ENCODE measurements at places on chromosomes 1 and 21.

- DNase-seq, result no peak
Observed at GRCh38 chr1:14561014-14561693, 37.3 kb upstream of the KAZN start.

GRCh38 chr1:180235077-180235501, 5.0 kb downstream of the LHX4 start:
- DNase-seq, result no peak

GRCh38 chr1:97680894-97681293, 239.9 kb downstream of the DPYD start:
- DNase-seq, result no peak

DNA sequence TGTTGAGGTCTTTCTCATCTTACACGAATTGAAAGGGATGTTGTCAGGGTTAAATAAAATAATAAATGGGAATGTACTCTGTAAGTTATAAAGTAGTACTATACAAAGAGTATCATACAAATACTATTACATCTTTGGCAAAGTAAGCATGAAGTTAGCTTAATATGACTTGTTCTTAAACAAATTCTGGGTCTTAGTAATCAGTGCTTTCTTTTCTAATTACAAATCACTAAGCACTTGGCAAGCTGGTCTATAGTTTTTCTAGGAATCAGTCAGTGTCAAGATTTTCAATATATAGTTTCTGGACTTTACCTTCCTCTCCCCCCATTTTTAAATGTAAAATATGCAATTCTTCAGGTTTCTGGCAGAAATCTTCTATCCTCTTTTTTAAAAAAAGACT, 6.9 kb downstream of the LYST start:
- DNase-seq, result no peak

DNA sequence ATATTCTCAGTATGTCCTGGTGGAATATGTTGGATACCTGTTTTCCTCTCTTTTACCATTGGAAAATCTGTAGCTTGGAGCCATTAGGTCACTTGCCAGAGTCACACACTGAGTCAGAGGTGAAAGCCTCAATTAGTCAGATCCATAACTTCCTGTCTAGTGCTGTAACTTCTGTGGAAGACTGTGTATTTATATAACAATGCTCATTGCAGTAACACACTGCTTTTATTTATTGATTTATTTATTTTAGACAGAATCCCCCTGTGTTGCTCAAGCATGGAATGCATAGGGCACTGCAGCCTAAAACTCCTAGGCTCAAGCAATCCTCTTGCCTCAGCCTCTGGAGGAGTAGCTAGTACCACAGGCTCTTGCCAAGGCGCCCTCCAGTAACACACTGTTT, 1.3 kb upstream of the DOCK7 start:
- peak; percentile 35 for DNase-seq

- no peak for DNase-seq
Observed at GRCh38 chr21:28592205-28592865, 400.3 kb downstream of the LTN1 start.

- DNase-seq, result no peak
Observed at GRCh38 chr1:98949166-98949565, 55.5 kb downstream of the PLPPR5 start.

DNA sequence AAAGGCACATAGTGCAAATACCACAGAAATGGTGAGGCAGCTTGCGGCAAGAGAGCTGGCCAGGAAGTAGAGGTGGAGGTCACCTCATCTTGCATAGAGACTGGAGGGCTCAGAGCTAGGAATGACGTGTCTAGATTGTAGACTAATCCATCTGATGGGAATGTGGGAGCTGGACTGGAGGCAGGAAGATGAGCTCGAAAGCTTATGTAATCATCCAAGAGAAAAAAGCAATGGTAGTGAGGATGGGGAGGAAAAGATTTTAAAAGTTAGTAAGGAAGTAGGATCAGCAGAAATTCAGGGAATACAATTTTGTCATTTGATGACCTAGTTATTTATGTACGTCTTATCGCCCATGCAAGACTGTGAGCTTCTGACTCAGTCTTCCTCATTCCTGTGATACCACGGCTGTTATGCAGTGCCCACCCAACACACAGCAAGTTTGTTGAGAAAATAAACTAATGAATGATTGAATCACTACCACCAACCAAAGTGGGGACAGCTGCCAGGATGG, 123.9 kb downstream of the RRAGC start:
- DNase-seq, result no peak

DNA sequence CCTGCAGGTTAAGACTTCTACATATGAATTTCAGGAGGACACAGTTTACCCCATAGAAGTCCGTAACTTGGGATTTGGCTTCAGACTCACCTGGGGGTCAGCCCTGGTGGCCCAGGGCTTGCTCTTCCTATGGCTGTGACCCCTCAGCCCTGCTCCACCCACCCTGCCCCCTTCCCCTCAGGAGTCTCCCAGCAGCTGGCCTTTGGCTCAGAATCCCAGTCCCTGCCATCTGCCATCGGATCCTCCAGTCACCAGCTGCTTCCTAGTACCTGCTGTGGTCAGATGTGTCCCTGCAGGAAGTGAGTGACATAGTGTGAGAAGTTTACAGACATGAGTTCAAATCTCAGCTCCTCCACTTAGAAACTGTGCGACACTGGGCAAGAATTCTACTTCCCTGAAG, 332.6 kb downstream of the NPHP4 start:
- DNase-seq, result no peak

DNA sequence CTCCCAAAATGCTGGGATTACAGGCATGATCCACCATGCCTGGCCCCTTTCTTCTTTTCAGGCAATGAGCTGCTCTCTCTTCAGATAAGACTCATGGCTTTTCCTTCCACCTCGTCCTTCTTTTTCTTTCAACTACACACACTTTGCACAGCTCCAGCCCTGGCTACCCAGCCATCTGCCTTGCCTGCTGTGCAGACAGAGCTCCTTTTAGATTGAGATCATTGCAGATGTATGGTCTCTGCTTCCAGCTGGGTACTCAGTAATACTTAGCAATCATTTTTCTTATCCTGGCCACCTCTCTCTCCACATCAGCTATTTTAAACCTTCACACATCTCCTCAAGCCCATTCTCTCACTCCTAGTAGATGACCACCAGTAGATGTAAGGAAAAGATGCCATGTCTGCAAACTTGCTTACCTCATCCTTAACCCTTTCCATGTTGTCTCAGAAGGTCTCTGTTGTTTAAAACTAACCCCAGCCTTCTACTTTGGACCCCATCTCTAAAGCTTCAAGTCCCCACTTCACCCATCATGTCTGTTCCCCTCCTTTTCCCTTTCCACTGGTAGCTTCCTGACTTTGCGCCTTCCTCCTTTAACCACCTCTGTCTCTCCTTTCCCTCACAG, 7.3 kb downstream of the RAB4A start:
- DNase-seq, result no peak

DNA sequence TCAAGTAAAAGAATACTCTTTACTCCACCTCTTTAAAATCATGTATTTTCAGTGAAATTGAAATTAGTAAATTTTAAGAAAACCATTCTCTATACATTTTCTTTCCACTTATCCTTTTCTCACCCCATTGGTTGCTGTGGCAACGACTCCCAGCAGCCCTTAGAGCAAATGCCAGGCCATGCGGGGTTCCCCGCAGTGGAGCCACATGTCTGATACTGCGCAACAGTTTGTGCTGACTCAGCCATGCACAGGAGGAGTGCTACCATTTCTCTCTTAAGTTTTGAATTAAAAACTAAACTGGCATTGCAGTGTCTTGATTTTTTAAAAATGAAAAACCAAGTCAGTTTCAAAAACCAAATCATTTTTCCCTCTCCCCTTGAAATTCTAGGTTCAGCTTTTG, 214.1 kb upstream of the L1TD1 start:
- DNase-seq, result no peak

- DNase-seq, result no peak
Observed at GRCh38 chr21:37855647-37856625, 60.3 kb downstream of the KCNJ6 start.

DNA sequence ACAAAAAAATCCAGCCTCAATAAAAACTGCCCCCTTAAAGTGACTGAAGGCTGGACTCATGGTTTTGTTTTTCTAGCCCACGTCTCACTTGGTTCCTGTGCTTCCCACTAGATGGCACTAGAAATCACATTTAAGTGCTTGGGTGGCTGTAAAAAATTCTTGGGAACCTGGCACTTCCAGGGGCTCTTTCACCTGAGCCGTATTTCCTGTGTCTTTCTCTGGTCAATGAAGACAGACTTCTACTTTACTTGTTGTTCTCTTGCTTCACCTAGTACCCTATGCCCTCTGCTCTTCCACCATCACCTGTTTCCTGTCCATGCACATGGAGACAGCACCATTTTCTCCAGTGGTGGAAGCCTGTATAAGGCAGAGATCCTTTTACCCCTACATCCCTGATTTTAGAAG, 20.0 kb downstream of the METTL13 start:
- DNase-seq, result no peak

DNA sequence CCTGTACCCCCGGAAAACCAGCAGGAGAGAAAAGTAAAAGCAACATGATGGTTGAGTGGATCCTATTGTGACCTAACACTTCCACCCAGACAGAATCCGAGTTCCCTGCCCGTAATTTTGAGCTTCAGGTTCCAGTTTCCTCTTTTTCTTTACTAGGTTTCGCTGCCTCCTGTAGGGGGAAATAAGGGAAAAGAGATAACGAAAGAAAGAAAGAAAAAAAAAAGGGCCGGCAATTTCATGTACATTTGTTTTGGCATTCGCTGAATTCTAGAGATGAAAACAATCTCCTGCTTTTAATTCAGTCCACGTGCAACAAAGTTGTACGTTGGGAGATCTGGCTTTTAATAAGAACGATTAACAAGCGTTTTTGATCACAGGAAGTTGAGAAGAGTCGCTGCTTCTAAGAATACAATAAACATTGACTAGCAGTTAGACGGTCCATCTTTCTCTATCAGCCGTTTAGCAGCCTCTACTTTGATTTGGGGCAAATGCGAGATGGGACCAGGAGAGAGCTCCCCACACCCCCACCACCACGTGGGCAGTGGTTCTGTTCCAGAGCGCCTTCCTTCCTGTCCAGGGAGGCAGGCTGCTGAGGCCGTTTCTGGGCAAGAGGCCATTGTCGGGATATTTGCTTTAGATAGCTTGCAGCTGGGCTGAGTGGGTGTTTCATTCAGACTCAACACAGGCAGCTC, 155.9 kb upstream of the RUNX1 start:
- no peak for DNase-seq

DNA sequence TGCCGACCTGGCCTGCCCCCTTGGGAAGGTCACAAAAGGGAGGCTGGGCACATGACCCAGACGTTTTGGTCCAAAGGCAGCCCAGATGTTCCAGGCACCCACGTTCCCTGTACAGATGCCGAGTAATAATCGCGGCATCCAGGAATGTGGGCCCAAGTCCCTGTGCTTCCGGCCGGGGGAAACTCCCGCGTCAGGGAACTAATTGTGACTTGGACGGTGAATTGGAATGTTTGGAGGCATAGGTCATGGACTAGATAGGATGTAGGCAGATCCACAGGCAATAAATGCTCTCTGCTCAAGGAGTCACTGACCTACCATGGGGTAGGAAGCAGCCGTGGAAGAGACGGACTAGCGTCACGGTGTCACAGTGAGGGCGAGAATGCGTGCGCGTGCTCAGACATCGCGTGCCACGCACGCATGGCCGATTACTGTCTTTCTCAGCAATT, 178.4 kb downstream of the DUSP10 start:
- DNase-seq, result no peak

DNA sequence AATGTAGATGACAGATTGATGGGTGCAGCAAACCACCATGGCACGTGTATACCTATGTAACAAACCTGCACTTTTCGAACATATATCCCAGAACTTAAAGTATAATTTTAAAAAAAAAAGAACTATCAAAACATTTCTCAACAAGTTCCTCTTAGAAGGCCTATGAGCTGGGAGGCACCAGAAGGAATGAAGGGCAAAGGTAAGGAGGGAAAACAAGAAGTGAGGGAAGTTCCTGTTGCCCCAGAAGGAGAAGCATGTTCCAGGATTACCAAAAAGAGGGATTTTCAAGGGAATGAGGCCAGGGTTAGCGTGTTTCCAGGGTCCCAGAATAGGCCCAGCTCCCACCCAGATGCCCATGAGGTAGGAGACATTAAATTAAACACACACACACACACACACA, 361.0 kb downstream of the SETD4 start:
- DNase-seq, result no peak

DNA sequence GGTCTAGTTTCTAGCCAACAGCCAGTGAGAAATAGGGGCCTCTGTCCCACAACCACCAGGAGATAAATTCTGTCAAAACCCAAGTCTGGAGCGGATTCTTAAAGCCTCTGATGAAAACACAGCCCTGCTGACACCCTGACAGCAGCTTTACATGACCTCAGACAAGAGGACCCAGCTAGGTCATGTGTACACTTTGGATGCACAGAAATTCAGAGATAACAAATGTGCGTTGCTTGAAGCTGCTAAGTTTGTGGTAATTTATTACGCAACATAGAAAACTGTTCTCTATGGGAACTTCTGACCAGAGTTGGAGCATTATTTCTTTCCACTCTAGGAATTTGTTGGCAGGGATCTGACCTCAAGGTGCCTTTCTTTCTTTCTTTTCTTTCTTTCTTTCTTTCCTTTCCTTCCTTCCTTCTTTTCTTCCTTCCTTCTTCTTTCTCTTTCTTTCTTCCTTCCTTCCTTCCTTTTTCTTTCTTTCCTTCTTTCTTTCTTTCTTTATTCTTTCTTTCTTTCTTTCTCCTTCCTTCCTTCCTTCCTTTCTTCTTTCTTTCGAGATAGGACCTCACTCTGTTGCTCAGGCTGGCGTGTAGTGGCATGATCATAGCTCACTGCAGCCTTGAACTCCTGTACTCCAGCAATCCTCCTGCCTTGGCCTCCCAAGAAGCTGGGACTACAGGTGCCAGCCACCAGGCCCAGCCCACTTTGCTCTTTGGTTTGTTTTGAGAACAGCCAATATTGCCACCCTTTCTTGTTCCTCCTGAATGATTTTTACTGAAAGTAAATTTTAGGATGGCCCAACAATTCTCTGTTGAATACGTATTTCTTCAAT, 14.9 kb upstream of the HMGCS2 start:
- DNase-seq, result no peak

DNA sequence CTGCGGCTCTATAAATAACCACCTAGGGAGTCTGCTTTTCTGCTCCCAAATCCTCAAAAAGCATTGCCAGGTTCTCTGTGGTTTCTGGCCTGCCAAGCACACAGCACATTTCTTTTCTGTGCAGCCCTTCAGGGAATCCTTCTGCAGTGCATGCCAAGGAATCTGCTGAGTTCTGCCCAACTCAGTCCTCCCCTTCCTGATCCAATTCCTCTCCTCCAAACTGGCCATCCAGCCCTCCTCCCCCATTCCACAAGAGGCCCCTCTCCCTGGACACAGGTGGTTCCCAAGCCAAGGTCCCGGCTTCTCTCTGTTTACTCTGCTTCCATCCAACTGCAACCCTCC, 61.8 kb downstream of the HIVEP3 start:
- DNase-seq, result no peak

Data from liver (tissue), 10 donors.